CD4-positive, alpha-beta T cell treated with Interleukin-15 for 1 hour (primary cell): ENCODE measurements at places on chromosomes 2 and 18.

- no peak for DNase-seq
Measured at GRCh38 chr2:145750144-145750543, 1230.2 kb upstream of the ZEB2 start.

DNA sequence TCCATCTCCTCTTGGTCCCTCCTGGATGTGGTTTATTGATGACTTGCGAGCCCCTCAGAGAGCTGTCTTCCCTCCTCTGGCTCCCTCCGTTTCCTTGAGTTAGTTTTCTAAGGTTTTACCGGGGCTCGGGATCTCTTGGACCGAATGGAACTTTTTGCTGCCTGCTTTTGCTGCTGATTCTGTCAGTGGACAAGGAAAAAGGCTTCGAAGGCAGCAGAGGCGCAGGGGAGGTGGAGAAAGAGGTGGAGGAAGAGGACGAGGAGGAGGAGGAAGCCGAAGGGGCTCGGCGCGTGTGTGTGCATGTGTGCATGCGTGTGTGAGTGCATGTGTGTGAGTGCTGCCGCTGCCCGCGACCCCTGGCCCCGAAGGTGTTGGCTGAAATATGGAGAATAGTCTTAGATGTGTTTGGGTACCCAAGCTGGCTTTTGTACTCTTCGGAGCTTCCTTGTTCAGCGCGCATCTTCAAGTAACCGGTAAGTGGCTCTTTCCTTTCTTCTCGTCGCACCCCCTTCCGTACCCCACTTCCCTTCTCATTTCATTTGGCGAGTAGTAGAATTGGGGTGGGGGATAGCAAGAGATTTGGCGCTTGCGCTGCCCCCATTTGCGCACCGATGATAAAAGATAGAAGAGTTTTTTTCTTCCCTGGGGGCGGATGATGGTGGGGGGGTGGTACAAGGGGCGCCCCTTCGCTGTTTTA, 557 bp downstream of the DCC start:
- DNase-seq, result no peak

- no peak for DNase-seq
Measured at GRCh38 chr18:8081872-8082553, 514.9 kb downstream of the PTPRM start.

DNA sequence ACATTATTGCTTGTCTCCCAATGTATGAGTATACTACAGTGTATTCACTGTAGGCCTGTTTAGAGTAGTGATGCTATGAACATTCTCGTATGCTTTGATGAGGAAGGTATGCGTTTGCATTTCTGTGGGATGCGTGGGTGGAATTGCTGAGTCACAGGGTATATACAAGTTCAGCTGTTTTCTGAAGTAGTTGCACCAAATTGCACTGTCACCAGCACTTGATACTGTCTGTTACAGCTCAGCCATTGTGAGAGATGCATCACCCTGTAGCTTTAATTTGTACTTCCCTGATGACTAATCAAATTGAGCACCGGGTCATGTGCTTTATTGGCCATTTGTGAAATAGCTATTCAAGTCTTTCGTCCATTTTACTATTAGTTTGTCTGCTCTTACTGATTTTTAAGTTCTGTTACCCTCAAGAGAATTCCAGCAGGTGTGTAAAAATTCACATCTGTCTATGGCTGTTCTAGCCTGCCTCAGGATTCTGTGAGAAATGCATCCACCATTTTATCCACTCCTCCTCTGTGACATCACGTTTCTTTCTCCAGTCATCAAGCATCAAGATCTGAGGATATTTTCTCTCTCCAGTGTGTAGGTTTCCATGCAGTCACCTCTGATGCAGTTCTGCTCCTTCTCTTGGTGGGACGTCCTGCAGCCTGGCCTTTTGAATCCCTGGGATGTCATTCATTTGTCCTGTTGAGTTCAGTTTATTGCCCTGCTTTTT, 72.5 kb downstream of the DGKD start:
- DNase-seq, result no peak

GRCh38 chr2:68341583-68341982, 21.8 kb upstream of the CNRIP1 start:
- no peak for DNase-seq

DNA sequence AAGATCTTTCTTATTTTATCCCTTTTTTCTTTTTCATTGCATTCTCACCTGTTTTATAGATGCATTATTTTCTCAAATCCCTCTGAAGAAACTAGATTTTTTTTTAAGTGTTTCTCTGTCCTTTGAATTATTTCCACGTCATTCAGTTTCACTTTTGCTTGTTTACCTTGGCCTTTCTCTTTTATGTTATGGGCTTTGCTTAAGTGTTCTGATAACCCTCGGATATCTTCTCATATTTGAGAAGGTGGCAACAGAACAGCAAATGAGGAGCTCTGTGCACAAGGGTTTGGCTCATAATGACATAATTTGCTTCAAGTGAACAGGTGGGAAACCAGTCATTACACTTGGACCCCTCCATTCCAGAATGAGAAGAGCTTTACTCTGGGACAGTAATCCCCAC, 111.9 kb downstream of the C1D start:
- no peak for DNase-seq

GRCh38 chr2:202084265-202084664, 11.2 kb downstream of the KIAA2012 start:
- DNase-seq, result no peak

- no peak for DNase-seq
Measured at GRCh38 chr2:147714582-147714981, 130.2 kb upstream of the ACVR2A start.

GRCh38 chr18:67302043-67302442, 214.5 kb downstream of the DSEL start:
- no peak for DNase-seq

DNA sequence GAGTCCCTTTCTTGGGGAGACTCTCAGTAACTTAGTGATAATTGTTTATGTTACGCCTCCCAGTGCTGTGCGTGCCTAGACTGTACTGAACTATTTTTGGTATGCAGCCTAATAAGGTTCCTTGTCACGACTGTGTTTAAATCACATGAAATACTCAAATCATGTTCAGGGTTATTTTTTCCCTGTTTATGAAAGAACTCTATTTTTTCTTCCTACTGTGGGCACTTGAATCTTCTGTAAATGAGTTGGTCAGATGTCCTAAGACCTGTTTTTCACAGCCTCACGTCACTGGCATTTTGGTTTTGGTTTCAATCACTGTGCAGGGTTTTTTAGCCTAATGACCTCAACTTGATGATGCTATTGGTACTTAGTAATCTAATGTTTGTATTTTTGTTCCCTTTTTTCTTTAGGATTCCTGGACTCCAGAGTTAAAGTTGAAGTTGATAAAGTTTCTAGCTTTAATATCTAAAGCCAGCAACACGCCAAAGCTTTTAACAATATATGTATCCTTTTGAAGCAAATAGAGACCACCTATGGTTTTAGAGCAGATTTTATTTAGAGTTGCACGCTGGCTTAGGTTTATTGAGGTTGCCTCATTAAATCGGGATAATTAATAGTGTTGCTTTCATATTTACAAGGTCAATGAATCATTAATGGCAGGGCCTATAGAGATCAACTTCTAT, 24.0 kb downstream of the ARMC9 start:
- DNase-seq, result no peak

DNA sequence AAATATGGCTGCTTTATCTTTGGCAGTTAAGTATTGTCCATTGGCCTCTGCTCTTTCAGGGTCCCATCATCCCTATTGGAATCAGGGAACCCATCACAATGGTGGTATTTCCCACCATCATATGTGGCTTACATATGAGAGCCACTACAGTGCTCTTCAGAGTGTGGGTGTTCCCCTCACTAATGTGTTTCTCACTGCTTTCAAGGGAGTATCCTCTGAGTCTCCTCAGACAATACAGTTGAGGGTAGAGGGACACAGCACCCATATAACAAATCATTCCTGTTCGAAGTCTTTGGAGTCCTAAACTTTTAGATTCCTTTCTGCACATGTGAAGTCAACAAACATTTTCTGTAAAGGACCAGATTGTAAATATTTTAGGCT, 48.8 kb upstream of the DNAJC10 start:
- no peak for DNase-seq

GRCh38 chr2:98374958-98375570, 28.8 kb downstream of the CNGA3 start:
- no peak for DNase-seq

- no peak for DNase-seq
Measured at GRCh38 chr18:52054324-52054723, 285.7 kb upstream of the DCC start.

GRCh38 chr2:195202163-195202845, 454.7 kb upstream of the SLC39A10 start:
- no peak for DNase-seq

- peak; percentile 49 for DNase-seq
Measured at GRCh38 chr2:84919885-84920580, 14.6 kb downstream of the TMSB10 start.

DNA sequence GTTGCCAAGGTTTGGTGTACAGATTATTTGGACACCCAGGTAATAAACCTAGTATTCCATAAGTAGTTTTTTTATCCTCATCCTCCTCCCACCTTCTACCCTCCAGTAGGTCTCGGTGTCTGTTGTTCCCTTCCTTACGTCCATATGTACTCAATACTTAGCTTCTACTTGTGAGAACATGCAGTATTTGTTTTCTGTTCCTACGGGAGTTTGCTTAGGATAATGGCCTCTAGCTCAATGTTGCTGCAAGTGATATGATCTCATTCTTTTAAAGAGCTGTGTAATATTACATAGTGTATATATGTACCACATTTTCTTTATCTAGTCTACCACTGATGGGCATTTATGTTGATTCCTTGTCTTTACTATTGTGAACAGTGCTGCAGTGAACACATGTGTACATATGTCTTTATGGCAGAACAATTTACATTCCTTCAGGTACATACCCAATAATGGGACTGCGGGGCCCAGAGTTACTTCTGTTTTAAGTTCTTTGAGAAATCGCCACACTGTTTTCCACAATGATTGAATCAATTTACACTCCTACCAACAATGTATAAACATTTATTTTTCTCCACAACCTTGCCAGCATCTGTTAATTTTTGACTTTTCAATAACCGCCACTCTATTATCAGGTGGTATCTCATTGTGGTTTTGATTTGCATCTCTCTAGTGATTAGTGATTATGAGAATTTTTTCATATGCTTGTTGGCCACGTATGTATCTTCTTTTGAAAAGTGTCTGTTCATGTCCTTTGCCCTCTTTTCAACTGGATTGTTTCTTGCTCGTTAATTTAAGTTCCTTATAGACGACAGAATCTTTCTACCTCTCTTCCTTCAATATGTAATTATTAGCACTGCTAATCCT, 88.0 kb downstream of the MEMO1 start:
- no peak for DNase-seq

- no peak for DNase-seq
Measured at GRCh38 chr2:146207417-146207816, 1637.4 kb upstream of the ACVR2A start.
